ENCODE measurements at places on chromosomes 6 and 20. TPM values are rescaled to one million over a fixed set of nuclear protein-coding genes. Genes with fewer than 3 reads are reported as not detected.

DNA sequence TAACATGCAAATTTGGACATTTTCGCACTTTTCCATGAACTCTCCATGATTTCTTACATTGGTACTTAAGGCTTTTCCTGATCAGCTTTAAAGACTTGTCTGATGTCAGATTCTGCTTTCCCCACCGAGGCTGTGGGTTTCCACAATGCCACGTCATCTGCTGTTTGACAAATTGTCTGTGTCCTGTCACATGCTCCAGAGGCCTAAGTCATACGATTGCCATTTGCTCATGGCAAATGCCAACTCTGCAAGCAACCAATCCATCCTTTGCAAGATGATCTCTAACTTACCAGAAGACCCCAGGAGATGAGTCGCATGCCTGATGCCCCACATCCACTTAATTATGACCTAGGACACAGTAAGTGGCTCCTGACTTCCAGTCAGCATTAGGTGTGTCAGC is 556.5 kb downstream of the BMP2 start:
- no peak for DNase-seq

GRCh38 chr6:163354085-163354484 is 60.4 kb upstream of the QKI start:
- DNase-seq: no peak

DNA sequence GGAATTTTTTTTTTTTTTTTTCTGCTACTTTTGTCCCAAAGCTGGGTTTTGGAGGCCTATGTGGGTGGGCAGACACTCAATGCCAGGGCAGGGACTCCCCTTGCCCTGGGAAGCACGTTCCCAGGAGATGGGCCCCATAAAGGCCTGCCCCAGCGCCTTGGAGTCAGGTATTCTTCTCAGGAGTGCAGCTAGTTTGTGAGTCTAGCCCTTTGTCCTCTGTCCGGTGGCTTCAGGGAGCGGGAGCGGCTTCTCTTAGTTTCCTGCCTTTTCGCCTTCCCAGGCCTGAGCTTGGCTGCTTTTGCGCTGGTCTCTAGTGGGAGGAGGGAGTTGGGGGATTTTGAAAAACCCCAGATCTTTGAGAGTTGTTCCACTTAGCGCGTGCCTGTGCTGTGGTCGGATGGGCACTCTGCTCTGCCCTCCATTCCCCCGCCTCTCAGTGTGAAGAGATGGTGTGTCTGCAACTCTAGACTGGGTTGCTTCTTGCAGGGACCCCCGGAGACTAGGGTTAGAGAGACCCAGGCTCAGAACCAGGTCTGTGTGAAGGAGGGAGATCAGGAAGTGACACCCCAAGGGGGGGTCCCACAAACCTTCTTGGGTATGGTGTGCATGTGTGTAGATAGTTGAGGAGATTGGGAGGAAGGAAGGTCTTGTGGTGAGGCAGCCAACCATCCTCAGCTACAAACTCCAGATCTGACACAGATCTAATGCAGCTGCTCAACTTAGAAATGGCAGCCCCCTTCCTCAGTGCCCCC is 1.3 kb downstream of the PLCG1 start:
- peak; percentile 56 for DNase-seq

GRCh38 chr6:119594907-119595306 is 245.3 kb upstream of the MAN1A1 start:
- DNase-seq: no peak

GRCh38 chr6:135992739-135993138 is 141.2 kb downstream of the PDE7B start:
- no peak for DNase-seq

DNA sequence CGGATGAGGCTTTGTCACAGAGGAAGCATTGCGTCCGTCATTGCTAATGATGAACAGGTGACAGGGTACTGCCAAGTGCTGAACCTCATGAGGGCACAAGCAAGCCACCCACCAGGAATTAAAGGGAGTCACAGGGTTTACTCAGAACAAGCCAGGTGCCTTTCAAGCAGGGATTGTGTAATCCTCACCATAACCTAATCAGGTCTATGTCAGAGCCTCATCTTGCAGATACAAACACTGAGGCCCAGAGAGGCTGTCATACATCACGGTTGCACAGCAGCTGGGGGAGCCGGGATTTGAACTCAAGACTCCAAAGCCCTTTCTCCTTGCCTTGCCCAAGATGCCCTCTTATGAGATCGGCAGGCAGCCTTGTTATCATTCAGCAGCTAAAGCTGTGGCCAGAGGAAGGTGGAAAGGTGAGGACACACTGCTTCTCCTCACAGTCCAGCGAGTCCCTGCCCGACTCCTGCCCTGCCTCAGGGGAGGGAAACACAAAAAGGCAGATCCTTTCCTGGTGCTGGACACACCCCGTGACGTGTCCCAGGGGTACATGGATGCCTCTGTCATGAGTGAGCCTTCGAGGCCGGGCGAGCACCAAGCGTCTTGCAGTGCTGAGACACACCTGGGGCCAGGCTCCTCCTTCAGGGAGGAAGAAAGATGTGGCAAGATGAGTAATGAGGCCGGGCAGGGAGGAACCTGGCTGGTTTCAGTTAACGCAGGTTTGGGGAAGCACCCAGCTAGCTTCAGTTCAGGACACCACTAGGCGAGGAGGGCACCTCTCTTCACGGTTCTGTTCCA is 214.9 kb downstream of the LY86 start:
- no peak for DNase-seq

DNA sequence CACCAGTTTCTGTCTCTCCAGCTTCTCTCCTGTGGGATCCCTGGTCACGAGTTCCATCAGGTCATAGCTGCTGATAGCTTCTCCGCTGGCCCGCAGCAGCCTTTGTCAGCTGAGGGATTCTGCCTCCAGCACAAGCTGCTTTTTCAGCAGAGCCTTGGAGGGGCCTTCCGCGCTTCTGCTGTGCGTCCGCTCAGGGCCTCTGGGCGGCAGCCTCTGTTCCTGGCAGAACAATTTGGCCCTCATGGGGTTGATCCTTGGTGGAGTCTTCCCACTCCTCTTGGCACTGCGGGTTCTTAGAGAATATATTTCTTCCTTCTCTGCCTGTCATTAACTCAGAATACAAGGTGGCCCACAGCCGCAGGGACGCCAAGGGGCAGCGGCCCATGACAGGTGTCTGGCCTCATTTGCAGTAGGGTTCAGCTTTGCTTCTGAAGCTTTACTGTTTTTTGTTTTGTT is 158.8 kb downstream of the DTNBP1 start:
- peak; percentile 64 for DNase-seq

DNA sequence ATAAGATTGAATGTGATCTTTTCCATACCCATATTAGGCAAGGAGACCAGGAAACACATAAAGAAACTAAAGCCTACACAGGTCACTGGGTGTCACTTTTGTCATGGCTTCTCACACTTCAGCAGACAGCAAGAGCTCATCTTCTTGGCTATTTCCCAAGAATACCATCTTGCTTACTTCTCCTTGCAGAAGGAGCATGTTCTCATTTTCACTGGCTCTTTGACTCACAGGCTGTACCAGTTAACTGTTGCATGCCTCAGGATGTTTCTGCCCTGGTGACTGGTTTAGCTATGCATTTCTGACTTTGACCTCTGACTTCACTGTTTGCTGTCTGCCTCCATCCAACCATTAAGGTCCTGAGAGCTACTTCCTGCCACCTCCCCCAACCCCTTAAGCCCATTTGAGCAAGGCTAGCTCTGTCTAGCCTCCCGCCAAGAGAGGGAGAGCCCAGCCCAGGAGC is 40.3 kb upstream of the OGFRL1 start:
- DNase-seq: no peak

DNA sequence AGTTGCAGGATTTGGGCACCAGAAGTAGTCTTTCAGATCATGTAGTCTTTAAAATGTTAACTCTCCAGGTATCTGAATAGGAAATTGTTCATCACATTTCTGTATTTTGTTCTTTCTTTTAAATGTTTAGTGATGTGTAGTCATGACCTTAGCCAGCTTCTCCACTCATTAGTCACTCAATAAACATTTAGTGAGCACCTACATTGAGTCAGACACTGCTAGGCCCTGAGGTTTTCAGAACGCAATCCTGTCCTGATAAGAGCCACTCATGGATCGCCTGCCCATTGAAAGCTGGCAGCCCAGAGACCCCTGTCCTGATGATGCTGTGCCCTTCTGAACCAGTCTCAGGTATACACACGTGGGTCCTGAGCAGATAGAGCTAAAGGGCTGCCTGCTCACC is 163.4 kb upstream of the HEY2 start:
- DNase-seq: no peak

The PI16 gene
- total RNA-seq: 3.4 TPM

Measured in upper lobe of right lung (tissue), 1 donor.